ENCODE measurements at places on chromosomes 12 and 14.
A peak's percentile ranks its signal among the peaks of the same experiment; 100 is the strongest.

GRCh38 chr12:2378835-2379330 lies 326.1 kb downstream of the CACNA1C start:
- no peak for DNase-seq

DNA sequence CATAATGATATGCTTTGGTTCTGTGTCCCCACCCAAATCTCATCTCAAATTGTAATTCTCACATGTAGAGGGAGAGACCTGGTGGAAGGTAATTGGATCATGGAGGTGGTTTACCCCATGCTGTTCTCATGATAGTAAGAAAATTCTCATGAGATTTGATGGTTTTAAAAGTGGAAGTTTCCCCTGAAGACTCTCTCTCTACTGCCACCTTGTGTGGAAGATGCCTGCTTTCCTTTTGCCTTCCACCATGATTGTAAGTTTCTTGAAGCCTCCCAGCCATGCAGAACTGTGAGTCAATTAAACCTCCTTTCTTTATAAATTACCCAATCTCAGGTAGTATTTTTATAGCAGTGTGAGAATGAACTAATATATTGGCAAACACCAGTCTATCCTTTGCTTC lies 260.4 kb upstream of the PPFIA2 start:
- DNase-seq: no peak

- no peak for DNase-seq
These were observed 37.0 kb upstream of the FRMD6 start for GRCh38 chr14:51614707-51615106.

- no peak for DNase-seq
These were observed 16.8 kb upstream of the KRT8 start for GRCh38 chr12:52921488-52922165.

GRCh38 chr14:35533357-35534207 lies at the start of gene INSM2:
Gene INSM2 (plus strand): TSS chr14:35534164. CDS start chr14:35534253, 89 bp downstream.
- DNase-seq: peak; percentile 78

DNA sequence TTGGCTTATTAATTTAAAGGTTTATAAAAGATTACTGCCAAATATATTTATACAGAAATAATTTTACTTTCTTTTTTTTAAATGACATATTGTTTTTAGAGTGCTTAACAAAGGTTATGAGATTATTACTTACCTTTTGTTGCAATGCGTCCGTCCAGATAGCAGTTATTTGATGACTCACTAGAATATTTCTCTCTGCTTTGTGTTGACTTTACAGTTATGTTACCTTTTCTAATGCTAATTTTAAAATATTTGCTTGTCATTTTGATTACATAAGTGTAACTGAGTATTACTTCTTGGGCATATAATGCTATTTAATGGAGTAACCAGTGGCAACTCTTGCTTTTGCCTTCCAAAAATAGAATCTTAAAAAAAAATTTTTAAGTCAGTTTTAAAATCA lies 6.3 kb upstream of the PZP start:
- no peak for DNase-seq
